ENCODE measurements at places on chromosomes 5 and 9. TPM values are rescaled to one million over a fixed set of nuclear protein-coding genes. Genes with fewer than 3 reads are reported as not detected.

Gene KCNT1
- not detected for total RNA-seq

Gene CA9
- total RNA-seq, result not detected

Gene PPIC
- 25.0 TPM for total RNA-seq

Gene GRIN1
- total RNA-seq, result not detected

Gene PCDHAC2
- total RNA-seq, result not detected

Gene TEK
- not detected for total RNA-seq

Gene FOXD1
- 30.0 TPM for total RNA-seq

Gene OXCT1
- 29.2 TPM for total RNA-seq

Gene FYB1
- not detected for total RNA-seq

Gene GPR150
- total RNA-seq, result not detected

- no peak for DNase-seq
These were observed 124.9 kb downstream of the MRPS30 start for GRCh38 chr5:44933686-44934085.

DNA sequence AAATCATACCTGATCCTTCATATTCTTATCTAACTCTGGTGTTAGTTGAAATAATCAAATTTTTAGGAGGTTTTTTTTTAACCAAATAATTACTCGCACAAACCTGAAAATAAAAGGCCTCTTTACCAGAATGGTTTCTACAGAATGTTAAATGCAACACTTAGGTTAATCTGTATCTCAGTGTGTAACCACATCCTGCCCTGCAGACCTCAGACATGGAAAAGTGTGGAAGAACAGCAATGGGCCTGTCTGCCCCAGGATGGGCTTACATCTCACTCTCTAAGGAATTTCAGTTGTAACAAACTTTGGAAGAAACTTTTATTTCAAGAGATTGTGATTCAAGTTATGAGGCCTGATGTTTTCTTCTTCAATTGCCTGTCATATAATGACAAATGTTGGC, 32.5 kb upstream of the MIER3 start:
- no peak for DNase-seq

- DNase-seq, result no peak
These were observed 1716.4 kb downstream of the EFNA5 start for GRCh38 chr5:105954341-105954740.

DNA sequence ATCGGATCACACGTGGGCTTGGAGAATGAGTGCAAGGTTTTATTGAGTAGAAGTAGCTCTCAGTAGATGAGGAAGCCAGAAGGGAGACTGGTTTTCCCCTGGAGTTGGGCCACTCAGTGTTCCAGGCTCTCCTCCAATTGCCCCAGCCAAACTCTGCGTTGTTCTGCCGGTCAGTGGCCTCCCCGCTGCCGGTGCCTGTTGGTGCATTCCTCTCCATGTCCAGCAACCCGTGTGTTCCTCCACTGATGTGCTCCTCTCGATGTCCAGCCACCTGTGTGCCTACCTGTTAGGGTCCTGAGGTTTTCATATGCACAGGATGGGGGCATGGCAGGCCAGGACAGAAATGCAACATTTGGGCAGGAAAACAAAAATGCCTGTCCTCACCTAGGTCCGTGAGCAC, 888.0 kb upstream of the PTPRD start:
- no peak for DNase-seq

- DNase-seq, result no peak
These were observed 32.7 kb downstream of the ZFAND5 start for GRCh38 chr9:72332351-72332750.

DNA sequence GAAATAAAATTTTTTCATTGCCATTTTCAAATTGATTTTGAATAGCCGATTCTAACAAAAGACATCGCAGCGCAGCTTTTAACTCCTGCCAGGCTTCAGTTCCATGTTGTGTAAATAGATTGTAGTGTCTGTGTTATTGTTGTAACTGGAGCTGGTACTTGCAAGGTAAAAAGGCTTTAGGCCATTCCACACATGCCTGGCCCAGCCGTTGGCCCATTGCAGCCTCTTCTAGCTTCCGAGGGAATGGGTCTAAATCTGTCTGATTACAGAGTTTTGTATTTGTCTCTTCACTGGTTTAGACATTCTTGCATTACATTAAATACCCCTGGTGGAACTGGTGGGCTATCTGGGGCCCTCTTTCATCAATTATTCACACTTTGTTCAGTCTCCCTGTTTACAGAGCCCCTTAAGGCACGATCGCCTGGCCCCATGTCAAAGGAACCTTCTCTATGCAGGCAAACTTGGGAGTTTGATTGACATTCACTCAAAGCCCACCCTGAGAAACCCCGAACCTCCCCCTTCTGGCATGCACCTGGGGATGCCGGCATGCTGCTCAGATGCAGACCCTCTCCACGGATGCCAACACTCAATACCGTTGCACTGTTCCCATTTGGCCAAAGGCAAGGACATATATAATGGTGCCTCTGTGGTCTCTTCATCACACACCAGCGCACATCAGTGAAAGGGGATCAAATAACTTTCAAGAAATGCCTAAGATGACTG, 281.7 kb upstream of the IRX2 start:
- no peak for DNase-seq

DNA sequence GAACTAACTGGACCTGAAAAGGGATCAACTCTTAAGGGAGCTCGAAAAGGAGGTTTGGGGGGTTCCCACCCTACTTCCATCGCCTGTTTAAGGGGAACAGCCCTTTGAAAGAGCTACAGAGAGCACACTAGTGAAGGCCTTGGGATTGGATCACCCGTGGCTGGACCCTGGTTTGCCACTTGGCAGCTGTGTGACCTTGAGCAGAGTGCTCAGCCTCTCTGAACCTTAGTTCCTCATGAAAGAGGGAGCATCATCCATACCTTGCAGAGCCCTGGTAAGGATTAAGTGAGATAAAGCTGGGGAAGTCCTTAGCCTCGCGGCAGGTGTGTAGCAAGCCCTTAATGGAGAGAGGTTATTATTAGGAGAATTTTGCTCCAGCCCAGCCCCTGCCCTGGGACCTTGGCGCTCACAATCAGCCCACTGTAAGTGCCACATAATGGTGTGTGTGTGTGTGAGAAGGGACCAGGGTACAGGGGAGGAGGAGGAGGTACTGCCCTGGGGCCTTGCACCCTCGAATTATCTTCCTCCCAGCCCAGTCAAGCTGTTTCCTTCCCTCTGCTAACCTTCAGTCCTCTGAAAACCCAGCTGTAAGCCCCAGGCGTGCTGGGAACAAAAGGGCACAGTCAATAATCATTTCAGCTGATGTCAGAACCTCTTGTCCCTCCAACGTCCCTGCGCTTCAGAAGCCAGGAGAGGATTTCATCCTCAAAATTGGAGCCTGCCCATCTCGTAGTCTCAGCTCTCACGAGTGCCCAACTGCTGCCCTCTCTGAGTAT, 42.9 kb downstream of the FOXI1 start:
- no peak for DNase-seq

- DNase-seq, result no peak
These were observed 193.1 kb downstream of the MEF2C start for GRCh38 chr5:88689668-88690408.

- DNase-seq, result no peak
These were observed 67.4 kb downstream of the NSUN2 start for GRCh38 chr5:6565492-6565891.

- no peak for DNase-seq
These were observed 7.9 kb downstream of the TXNDC8 start for GRCh38 chr9:110329639-110330230.

DNA sequence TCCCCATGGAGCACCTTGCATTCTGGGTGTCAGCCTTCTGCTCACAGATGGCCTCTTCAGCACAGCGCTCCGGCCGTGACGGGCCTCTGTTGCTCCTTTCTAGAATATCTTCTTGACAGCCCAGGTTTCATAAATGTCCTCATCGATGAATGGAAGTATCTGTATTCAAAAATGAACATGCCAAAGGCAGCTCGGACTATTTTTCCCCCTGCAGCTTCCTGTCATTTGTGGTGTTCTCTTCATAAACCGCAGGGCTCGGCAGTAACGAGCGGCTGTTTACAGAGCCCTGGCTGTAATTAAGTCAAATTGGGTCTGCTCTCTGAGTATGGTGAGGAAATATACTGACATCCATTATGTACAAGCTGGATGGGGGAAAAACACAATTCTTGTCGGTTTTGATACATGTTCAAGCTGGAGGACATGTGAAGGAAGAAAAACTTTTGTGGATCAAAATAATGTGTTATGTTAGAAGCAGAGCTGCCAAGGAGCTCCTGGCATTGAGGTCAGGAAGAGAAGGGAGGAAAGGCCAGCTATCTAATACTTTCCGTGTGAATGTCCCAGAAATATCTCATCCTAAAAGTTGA, 154.1 kb upstream of the CD180 start:
- DNase-seq, result no peak

- no peak for DNase-seq
These were observed 5.5 kb upstream of the DPM2 start for GRCh38 chr9:127943011-127943662.

GRCh38 chr5:25285136-25285535, 640.4 kb upstream of the CDH10 start:
- DNase-seq, result no peak

- no peak for DNase-seq
These were observed 84.5 kb downstream of the BRINP1 start for GRCh38 chr9:119284587-119285337.

DNA sequence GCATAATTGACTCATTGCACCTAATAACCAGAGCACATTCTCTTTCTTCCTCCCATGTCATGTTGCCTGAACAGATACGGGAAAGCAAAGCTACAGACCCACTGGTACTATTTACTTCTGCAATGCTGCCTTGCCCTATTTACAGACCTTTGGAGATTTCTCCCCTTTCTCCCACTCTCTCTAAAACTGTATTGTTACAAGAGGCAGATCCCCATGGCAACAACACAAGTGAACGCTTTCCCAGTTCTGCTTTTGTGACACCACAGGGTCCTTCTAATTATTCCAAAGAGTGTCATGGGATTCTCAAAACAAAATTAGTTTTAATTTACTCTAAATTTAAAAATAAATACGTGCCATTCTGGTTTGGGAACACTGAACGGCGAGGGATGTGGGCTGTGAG, 104.7 kb downstream of the KCTD16 start:
- DNase-seq, result no peak

GRCh38 chr5:9339206-9339818, 206.6 kb downstream of the SEMA5A start:
- DNase-seq, result no peak

GRCh38 chr5:7795306-7795705, 55.6 kb downstream of the CFAP90 start:
- no peak for DNase-seq

GRCh38 chr5:32869216-32869615, 158.1 kb downstream of the NPR3 start:
- DNase-seq, result no peak

DNA sequence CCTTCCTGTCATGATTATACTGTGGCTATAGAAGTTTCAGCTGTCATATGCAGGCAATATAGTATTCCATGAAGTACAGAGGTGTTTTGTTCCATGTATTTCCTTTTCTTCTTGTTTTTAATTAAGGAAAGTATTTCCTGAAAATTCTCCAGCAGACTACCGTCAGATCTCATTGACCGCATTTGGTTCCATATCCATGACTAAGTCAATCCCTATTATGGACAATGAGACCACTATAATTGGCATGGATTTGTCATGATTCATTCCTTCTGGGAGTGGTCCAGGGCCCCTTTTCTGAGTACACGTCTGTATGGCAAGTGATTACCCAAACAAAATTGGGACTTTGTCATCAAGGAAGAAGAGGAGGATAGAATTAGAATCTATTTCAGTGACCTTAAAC, 283.2 kb upstream of the CLINT1 start:
- DNase-seq, result no peak

DNA sequence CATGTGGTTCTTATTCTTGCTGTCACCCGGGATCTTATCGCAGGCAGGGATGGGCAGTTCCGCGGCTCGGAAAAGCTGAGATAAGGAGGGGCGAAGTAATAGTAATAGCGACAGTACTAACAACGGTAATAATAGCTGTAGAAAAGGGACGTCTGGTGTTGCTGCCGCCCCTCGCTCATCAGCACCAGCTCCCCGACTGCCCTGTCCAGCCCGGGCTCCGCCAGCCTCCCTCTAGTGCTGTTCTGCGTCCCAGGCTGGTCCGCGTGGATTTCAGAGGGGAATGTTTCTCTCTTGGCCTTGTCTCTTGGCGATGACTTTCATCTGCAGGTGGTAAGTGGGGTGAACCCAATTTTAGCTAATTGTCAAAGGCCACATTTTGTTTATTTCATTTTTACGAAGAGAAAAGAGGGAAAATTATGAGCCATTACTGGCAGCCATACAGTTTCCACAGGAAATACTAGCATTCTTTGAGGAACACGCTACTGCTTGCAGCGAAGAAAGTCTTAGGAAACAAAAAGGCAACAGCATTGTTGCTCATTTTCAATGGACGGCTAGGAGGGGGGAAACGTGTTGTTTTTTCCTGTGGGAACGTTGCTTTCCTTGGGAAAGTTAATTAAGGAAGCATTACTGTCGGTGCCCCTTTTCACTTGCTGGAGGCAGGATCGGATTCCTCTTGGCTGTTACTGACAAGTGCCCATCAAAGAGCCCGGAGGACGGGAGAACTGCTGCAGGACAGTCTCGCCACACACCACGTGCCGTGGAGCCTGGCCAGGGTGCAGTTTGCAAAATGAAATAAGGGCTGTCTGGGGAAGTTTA, 762 bp downstream of the SNCAIP start:
- DNase-seq, result peak; percentile 19

DNA sequence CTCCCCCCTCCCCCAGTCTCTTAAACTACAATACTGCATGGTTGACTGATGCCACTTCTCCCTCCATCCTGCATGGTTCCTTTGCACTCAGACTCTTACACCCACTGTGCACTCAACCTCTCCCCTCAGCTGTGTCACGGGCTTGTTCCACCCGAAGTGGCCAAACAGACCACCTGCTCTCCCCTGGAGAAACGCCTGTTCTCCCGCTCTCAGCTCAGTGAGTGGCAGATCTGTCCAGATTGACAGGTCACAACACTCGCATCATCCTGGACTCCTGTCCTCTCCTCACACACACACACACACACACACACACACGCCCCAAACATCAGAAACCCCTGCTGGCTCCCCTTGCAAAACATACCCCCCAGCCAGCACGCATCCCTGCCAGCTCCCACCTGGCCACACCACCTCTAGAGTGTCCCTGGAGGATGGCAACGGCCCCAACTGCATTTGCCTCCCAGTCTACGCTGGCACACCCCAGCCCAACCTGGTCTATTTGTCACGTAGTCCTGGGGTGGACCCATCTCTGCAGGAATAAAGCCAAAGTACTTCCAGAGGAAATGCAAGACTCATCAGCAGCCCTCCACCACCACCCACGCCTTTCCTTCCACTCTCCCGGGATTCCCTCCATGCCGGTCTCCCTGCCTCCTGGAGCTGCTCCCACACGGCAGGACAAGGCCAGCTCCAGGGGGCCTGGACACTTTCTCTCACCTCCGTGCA, 2.9 kb downstream of the OR2V1 start:
- DNase-seq, result no peak

GRCh38 chr5:34898258-34898895, 16.9 kb downstream of the RAD1 start:
- no peak for DNase-seq

GRCh38 chr5:17135050-17135449, 82.4 kb upstream of the BASP1 start:
- DNase-seq, result no peak

GRCh38 chr5:149872351-149873040, 72.1 kb downstream of the PDE6A start:
- no peak for DNase-seq

Data from epithelial cell of proximal tubule (primary cell).